Right hindlimb (tissue), 1 donor: ENCODE measurements at places on chromosomes 7 and 10.

DNA sequence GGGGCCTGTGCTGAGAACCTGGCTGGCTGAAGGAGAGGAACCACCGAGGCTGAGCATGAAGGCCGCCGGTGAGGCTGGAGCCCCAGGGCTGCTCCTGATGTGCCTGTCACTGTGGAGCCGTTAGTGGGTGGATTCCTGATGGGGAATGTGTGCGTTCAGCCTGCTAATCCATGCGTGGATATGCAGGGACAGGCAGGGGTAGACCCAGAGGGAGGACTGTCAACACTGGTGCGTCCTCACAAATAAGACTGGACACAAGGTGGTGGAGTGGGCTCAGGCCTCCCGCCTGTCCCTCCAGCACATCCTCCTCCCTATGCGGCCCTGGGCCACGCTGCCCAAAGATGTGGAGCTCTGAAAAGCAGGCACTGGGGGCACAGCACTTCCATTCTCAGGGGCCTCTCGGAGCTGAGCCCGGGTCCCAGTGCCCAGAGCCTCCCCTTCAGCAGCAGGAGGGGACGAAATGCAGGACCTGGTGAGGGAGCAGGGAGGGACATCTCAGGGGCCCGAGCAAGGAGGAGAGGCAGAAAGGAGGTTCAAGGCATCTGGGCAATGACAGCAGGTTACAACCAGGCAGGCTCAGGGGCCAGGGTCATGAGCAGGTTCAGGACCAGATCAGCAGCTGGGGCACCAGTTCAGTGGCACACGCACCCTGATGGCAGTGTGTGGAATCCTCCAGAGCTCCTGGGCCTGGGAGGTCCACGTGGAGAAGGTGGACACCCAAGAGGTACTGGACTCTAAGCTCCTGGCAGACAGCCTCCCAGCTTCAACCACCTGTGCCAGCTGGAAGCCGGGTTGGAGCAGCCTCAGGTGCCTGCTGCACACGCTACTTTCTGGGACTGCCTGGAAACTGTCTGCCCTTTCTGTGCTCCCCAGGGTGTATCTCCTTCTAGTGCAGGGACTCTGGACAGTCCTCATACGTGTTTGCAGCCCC, 33.5 kb upstream of the ANTXRL start:
- DNase-seq = no peak

GRCh38 chr10:111344804-111345203, 268.0 kb downstream of the ADRA2A start:
- no peak for DNase-seq

- no peak for DNase-seq
Measured at GRCh38 chr10:74728225-74728624, 98.2 kb upstream of the KAT6B start.

DNA sequence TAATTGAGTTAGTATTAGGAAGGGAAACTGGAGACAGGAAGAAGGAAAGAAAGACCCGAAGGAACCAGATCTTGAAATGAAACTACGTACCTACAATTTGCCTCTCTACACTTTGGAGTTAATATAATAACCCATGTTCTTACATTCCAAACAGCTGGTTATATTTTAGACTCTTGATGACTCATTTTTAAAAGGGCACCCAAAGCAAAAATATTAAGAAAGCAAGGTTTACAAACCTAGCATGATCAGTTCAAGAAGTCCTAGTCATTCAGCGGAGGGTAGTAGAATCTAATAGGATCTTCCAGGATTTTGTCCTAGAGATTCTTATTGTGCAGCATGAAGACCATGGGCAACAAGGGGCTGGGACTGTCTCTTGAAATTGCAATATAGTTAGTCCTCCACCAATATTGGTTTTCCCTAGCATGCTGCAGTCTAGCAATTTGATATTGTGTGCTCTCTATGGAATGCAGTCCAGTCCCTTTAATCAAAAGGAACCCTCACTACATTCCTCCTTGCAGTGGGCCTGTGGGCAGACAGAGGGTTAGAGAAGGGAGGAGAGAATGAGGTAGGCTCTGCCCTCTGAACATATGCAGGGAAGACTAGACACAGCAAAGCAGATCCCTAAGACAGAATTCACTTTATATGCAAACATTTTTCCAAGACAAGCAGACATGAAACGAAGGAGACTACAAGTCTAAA, 230.3 kb downstream of the INHBA start:
- DNase-seq = no peak

GRCh38 chr10:25162391-25162790, 12.4 kb upstream of the GPR158 start:
- DNase-seq = no peak

GRCh38 chr7:22607180-22607579, 107.2 kb upstream of the STEAP1B start:
- DNase-seq = no peak

DNA sequence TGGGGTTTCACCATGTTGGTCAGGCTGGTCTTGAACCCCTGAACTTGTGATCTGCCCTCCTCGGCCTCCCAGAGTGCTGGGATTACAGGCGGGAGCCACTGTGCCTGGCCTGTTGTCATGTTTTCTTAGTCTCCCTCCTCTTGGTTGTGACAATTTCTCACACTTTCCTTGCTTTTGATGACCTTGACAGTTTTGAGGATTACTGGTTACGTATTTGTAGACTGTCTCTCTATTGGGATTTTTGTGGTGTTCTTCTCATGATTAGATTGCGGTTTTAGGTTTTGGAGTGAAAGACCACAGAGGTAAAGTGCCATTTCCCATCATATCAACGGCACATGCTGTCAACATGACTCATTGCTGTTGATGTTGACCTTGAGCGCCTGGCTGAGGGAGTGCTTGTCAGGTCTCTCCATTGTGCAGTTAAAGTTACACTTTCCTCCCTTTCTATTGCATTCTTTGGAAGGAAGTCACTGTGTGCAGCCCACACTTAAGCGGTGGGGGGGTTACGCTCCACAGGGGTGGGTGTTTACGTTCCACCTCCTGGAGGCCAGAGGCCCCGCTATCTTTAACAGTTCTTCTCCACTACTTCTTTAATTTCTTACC, 10.8 kb downstream of the NEURL1 start:
- DNase-seq = no peak

DNA sequence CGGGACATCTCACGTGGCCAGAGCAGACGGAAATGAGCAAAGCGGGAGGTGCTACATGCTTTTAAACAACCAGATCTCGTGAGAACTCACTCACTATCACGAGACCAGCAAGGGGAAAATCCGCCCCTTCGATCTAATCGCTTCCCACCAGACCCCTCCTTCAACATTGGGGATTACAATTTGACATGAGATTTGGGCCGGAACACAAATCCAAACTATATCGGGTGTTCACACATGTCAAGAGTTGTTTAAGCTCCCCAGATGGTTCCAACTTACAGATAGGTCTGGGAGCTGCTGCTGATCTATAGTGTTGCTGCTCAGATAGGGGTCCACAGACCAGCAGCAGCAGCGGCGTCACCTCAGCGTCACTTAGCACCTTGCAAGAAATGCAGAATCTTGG, 194.9 kb downstream of the GPAM start:
- DNase-seq = no peak

DNA sequence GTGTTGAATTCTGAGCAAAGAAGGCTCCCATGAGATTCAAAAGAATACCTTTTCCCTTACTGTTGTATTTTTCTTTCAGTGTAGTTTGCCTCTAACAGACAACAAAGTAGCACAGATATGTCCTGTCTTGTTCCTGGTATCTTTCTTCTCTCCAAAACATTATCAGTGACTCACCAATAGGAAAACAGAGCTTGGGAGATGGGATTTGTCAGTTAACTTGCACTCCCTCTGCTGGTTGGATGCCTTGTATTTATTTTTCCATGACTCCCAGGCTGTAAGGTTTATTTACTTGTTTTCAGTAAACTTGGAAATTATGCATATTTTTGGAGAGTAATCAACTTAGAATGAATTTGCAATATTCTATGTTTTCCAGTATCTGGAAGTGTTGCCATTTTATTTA, 129.7 kb downstream of the SAMD9 start:
- DNase-seq = no peak

- DNase-seq = no peak
Measured at GRCh38 chr7:40133561-40134427, 628 bp downstream of the MPLKIP start.

DNA sequence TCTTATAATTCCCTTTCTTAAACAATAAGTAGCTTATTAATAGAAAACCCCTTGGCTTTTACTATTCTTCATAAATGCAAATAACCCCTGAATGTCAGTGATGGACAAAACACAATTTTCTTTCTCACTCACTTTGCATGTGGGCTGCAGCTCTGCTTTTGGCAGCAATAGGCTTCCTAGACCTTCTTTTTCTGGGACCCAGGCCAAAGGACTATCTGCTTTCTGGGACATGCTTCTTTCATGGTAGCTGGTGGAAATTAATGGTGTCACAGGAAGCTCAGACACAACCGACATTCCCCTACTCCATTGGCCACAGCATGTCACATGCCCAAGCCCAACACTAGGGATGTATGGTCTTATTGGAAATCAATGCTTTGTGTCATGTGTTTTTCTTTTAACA, 134.3 kb upstream of the MDFIC start:
- no peak for DNase-seq

DNA sequence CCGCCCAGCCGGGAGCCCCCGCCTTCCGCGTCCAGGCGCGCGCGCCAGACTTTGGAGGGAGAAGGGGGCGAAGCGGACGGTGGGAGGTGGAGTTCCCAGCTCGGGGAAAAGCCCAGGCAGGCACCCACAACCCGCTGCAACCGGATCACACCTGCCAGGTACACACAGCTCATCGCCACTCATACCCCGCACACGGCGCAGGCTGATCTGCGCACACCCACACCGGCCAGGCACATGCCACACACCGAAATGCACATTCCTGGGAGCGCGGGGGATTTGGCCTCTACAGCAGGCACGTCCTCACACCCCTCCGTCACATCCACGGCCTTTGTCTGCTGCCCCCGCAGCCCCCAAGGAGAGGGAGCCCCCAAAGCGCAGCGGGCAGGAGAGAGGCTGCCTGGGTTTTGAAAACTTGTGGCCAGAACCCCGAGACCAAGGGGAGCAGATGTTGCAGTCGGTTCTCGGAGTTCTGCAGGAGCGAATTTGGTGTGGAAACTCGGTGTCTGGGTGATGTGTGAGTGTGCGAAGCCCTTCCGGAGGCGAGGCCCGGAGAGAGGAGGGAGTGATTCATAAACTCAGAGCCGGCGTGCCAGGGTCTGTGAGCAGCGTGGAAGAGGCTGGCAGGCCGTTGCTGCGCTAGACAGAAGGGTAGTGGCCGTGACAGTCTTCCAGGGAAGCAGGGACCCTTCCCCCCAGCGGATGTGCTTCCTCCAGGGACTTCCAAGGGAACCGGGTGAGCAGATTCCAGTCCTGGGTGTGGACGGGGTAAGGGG, 734 bp downstream of the CHST3 start:
- peak; percentile 75 for DNase-seq

DNA sequence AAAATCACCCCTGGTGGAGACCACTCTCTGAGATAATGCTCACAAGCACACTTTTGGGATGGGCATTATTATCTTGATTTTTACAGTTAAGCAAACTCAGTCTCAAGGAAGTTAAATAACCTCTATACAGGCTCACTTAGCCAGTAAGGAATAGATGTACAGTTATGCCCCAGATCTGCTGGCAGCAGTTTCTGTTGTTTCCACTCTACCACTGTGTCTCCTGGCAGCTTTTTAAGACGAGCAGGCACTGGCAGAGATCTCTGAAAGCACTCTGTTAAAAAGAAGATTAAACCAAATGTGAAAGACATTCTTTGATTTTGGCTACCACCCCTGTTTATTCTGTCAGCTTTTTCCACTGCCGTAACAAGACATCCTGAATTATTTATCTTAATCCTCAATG, 73.2 kb downstream of the SRI start:
- DNase-seq = peak; percentile 24

GRCh38 chr7:13748998-13749397, 240.5 kb downstream of the ETV1 start:
- DNase-seq = no peak

DNA sequence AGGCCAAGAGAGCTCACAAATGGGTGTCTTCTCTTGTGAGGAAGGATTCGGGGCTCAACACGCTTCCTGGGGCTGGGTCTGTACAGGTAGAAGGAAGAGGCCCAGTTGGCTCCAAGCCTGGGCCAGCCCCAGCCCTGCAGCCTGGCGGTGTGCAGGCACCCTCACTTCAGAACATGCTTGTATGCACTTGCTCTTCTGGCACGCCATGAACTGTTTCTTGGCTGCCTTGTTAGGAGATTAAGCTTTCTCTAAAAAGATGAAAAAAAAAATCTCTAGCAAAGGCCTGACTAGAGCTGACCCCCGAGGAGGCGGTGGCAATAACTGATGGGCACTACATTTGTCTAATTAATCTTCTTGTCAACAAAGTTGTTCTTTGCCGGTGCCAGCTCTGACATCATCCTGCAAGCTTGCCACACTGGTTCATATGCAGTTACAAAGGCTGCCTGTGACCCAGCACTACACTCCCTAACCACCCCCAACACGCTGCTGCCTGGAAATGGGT, 94.7 kb downstream of the WDR11 start:
- no peak for DNase-seq

DNA sequence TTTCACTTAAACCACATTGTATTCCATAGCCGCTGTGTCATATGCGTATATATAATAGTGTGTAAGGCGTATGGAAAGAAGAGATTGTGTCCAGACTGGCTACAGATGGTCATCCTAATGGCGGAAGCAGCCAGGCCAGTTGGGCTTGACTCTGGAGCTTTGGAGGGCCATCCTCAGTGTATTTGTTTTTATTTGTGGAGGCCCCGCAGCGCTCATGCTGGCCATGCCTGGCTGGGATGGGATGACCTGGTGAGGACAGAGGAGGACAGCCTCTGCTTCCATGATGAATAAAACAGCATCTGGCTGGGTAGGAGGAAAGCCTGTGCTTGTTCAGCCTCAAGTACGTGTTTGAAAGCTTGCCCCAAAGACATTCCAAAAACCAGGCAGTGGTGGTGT, 220.3 kb downstream of the EBF3 start:
- DNase-seq = no peak

DNA sequence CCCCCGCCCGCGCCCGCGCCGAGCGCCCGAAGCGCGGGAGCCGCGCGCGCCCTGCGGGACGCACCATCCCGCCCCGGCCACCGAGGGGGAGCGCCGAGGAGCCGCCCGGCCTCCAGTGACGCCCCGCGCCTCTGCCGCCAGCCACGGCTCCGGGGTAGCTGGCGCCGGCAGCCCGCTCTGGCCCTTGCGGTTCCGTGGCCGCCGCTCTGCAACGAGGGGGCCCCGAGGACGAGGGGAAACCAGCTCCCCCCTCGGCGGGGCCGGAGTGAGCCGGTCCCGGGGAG, at the start of gene PAXIP1:
Gene PAXIP1, minus strand, starts transcription at position 33 of the 284 bp plus-strand sequence. CDS start 195 bp downstream, outside the sequence.
- peak; percentile 81 for DNase-seq
